ENCODE measurements at places on chromosomes 4 and X.

- H3K36me3 ChIP-seq, result no peaks in the 10 kb centered on the region
- H3K4me3 ChIP-seq, result no peak overlapping the region
- no peaks in the 10 kb centered on the region for H3K27me3 ChIP-seq
- H3K27ac ChIP-seq, result no peak overlapping the region
- H3K4me1 ChIP-seq, result peaks cover 13% of the 10 kb centered on the region
Measured at GRCh38 chr4:176298664-176299063, 21.1 kb upstream of the SPCS3 start.

DNA sequence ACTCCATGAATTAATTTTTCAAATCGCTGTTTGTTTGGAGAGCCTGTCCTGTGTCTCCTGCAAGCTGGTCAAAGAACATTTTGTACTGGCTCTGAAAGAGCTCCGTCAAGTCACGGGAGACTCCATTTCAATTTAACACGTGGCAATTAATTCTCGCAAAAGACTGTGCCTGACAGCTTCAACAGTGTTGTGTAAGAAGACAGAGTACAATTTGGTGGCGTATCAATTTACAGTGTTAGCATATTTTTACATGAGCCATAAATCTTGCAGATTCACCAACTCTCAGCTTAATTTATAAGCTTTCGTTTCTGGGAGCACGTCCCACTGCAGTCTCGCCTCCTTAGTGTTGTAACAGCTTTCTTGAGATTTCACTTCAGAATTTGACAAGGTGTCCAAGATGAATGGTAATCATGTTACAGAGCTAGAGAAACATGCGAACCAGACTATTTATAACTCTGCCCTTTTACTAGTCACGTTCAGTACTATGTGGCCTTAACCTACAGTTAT is 70.8 kb downstream of the RWDD4 start:
- H3K36me3 ChIP-seq, result no peaks in the 10 kb centered on the region
- no peaks in the 10 kb centered on the region for H3K4me1 ChIP-seq
- H3K27ac ChIP-seq, result no peak overlapping the region

GRCh38 chr4:163673848-163674697 is 179.6 kb downstream of the TMA16 start:
- no peaks in the 10 kb centered on the region for H3K27me3 ChIP-seq
- no peak overlapping the region for H3K27ac ChIP-seq
- H3K4me3 ChIP-seq, result no peak overlapping the region
- H3K36me3 ChIP-seq, result no peaks in the 10 kb centered on the region
- no peaks in the 10 kb centered on the region for H3K4me1 ChIP-seq
- DNase-seq, result no peak

GRCh38 chrX:13994104-13994503 is 35.6 kb downstream of the GEMIN8 start:
- no peaks in the 10 kb centered on the region for H3K27me3 ChIP-seq
- no peak overlapping the region for H3K4me3 ChIP-seq

DNA sequence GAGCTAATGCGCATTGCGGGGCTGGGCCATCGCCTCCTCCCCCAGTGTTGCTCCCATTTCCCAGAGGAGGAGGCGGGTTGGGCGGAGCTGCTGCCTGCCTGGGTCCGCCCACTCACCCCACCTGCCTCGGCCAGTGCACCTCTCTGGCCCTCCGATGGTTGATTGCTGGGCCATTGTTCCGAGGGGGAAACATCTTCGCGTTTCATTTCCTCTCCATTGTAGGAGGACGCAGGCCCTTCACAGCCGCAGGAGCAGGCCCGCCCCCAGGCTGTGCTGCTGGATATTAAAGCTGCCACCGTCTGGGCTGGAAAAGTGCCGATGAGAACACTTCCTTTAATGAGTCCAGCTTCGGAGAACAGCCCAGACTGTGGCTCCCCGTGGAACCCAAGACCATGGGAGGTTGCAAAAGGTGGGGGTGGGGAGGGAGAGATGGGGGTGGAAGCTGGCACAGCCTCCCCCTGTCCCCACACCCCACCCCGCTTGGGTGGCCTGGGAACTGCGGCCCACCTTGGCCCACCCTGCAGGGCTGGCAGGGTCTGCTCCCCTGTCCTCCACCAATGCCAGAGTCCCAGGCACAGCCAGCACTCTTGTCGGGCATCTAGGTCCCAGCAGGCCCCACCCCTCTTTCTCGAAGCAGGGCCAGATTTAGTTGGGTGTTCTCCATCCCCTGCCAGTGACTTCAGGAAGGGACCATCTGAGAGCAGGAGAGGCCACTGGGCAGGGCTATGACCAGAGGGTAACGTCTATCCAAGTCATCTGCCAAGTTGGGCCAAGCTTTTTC is 96.6 kb downstream of the ADRA2C start:
- no peak for DNase-seq
- H3K4me3 ChIP-seq, result no peak overlapping the region
- no peaks in the 10 kb centered on the region for H3K4me1 ChIP-seq
- H3K27ac ChIP-seq, result no peak overlapping the region
- H3K36me3 ChIP-seq, result no peaks in the 10 kb centered on the region

GRCh38 chr4:6658597-6659075 is 18.2 kb downstream of the MRFAP1 start:
- H3K27ac ChIP-seq, result no peak overlapping the region
- no peak for DNase-seq
- peak overlapping the region; percentile 28 for H3K4me3 ChIP-seq
- no peaks in the 10 kb centered on the region for H3K36me3 ChIP-seq

- no peaks in the 10 kb centered on the region for H3K36me3 ChIP-seq
- H3K27ac ChIP-seq, result no peak overlapping the region
- DNase-seq, result no peak
- H3K4me3 ChIP-seq, result no peak overlapping the region
Measured at GRCh38 chr4:53005808-53006207, 143.7 kb downstream of the RASL11B start.

DNA sequence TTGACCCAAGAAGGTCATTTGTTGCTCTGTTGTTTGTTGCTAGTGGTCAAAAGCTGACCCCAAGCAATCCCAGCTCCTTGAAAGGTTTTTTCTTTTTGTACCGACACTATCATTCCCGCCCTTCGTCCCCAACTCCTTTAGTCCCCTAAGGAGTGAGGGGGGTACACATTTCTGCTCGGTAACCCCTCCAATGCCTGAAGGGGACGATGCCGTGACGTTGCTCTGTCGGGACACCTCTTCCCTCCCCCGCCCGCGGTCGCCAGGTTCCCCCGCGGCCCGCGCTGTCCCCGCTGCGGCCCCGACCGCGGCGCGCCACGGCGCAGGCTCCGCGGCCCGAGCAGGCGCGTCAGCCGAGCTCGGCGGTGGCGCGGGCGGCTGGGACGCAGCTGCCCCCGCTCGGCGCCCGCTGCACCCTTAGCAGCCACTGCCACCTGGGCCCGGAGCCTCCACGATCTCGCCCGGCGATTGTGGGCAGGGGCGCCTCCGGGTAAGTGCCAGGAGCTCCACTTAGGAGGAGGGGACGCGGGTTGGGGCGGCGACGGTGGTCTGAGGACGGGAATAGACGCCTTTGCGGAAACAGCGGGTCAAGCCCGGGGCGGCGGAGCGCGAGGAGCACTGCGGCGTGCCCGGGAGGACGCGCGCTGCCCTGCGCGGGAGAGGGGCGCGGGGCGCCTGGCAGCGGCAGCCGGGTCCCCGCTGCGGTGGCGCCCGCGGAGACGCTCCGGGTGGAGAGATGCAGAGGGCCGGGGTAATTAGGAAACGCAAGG is at the start of gene GLRB:
TSS of gene GLRB (plus strand) at position 340 of the 767 bp plus-strand sequence. CDS start 1,875 bp downstream, outside the sequence.
- DNase-seq, result no peak
- no peaks in the 10 kb centered on the region for H3K4me1 ChIP-seq
- H3K4me3 ChIP-seq, result peak within 1 kb of the TSS; percentile 69
- H3K36me3 ChIP-seq, result no peaks in the 10 kb centered on the region
- peak within 1 kb of the TSS; percentile 39 for H3K27ac ChIP-seq
- no peaks in the 10 kb centered on the region for H3K27me3 ChIP-seq

GRCh38 chr4:17328141-17328815 is 183.6 kb downstream of the QDPR start:
- H3K4me3 ChIP-seq, result no peak overlapping the region
- no peaks in the 10 kb centered on the region for H3K27me3 ChIP-seq
- no peak overlapping the region for H3K27ac ChIP-seq
- no peak for DNase-seq
- no peaks in the 10 kb centered on the region for H3K36me3 ChIP-seq
- H3K4me1 ChIP-seq, result peaks cover 8% of the 10 kb centered on the region

DNA sequence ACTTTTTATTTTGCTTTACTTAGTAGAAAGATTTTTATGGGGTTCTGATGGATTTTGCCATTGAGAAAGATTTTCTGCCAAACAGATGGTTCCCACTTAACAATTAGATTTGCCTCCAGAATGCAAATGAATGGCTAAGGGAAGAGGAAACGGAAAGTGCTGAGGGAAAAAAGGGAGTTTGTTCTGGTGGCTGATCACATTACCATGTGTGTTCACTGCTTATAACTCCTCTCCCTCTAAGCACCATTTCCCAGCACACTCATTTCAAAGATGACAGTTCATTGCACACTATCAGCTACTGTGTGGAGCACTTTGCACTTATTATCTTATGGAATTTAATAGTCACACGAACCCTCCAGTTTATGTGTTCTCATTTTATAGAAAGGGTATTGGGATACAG is 68.0 kb upstream of the GRID2 start:
- no peak overlapping the region for H3K4me3 ChIP-seq
- H3K27ac ChIP-seq, result no peak overlapping the region
- no peaks in the 10 kb centered on the region for H3K27me3 ChIP-seq
- peak; percentile 13 for DNase-seq
- peaks cover 18% of the 10 kb centered on the region for H3K4me1 ChIP-seq
- H3K36me3 ChIP-seq, result no peaks in the 10 kb centered on the region

GRCh38 chr4:24440765-24441164 is 143.6 kb downstream of the DHX15 start:
- H3K4me3 ChIP-seq, result no peak overlapping the region
- no peaks in the 10 kb centered on the region for H3K4me1 ChIP-seq
- H3K27ac ChIP-seq, result no peak overlapping the region
- H3K36me3 ChIP-seq, result no peaks in the 10 kb centered on the region

DNA sequence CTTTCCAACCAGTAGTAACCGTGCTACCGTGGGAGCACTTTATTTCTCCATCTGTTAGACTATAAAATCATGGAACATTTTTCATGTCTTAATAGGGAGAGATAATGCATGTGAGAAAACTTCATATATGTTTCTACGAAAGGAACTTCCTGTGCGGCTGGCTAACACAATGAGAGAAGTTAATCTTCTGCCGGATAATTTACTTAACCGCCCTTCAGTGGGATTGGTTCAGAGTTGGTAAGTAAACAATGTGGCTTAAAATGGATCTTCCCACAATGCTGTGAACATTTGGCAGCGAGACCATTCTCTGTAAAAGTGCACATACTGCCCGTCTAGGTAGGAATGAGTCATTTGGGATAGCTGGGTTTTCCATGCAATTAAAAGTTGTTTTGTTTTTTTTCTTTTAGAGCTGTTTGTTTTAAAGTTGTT is 29.6 kb downstream of the PDK3 start:
- H3K27ac ChIP-seq, result no peak overlapping the region
- DNase-seq, result peak; percentile 82
- no peak overlapping the region for H3K4me3 ChIP-seq
- no peaks in the 10 kb centered on the region for H3K27me3 ChIP-seq
- H3K4me1 ChIP-seq, result peaks cover 3% of the 10 kb centered on the region
- no peaks in the 10 kb centered on the region for H3K36me3 ChIP-seq
